ENCODE measurements at places on chromosomes 2 and 18.
A peak's percentile ranks its signal among the peaks of the same experiment; 100 is the strongest.

DNA sequence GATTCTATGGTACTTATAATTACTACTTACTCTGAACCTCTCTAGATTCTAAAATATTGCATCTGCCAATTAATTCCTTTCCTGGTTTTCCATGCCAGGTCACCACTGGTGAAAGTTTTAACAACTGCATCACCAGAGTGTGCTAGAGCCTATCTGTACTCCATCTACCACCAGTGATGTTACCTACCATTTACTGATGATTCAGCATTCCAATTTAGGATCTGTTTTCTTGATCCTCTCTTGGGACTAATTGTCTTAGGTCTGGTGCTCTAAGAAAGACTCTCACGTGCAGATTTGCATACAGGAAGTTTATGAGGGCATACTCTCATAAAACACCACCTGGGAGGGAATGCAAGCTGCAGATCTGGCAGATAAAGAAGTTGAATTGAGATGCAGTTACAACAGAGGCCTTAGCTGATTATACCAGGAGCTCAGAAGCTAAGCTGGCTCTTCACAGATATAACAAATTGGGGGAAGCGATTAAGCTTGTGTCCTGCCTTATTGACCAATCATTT is 347.6 kb upstream of the VRK2 start:
- DNase-seq: no peak

DNA sequence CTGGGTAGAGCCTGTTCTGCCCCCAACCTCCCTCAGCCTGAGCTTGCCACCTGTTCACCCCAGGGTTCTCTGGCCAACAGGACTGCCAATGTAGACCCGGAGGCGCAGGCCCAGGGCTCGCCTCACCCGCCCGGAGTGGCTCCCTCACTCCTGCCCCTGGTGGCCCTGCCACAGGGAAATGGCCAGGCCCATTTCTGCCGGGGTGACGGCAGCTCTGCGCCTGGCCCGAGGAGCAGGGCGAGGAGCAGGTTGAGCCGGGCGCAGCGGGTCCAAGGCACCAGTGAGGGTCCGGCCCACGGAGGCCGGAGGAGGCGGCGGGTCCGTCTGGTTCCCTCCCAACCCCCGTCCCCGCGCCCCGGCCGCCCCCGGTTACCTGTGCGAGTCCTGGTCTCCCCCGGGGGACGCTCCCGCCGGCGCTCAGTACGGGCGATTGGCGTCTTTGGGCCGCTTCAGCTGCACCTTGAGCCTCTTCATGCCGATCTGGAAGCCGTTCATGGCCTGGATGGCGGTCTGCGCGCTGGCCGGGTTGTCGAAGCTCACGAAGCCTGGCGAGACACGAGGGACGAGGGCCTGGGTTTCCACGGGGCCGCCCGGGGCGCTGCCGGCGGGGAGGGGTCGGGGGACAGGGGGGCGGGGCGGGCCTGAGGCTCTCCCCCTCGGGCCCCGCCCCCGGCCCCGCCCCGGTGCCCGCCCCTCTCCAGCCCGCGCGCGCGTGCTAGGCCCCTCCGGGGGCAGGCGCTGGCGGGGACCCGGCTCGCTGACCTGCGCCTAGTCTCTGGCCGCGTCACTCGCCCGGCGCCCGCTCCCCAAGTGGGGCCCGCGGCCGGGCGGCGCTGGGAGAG is 312.0 kb downstream of the CELF4 start:
- peak; percentile 9 for DNase-seq

DNA sequence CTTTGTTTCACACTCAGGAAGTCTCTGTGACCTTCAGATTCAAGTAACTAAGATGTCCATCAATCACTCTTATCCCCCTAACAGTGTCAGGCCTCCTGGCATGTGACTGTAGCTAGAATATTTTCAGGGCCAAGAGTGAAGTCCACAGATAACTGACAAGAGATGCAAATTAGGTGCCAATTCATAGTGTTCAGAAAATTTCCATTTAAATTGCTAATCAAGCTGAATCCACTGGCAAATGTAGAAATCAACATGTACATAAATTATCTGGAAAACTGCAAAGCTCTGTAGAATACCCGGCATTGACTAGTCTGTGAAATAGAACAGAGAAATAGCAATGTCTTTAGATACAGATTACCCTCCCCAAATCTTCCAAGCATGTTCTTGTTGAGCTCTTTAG is 38.6 kb upstream of the ARL4C start:
- no peak for DNase-seq

DNA sequence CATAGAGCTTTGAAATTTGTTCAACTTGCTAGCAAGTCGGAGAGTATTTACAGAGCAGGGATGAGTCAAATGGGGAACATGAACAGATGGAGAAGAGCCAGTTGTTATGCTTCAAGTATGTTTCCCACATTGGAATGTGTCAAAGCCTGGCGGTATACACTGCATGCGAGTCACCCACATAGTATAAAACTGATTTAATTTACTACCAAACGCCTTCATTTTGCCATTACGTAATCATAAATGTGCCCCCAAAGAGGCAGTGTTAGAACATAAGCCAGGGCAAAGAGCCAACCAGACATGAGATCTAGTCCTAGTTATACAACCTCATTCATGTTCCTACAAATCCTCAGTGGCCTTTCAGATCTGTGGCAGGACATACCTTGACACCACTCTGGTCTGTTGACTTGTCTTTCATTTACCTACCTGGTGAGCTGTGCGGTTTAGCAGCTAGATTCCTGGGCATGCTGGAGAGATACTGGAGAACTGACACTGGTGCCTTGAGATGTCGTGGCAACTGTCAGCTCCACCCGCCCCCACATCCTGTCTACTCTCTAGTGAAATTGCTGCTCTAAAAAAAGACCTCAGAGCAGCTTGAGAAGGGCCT is 21.7 kb upstream of the NRP2 start:
- DNase-seq: peak; percentile 98

- peak; percentile 13 for DNase-seq
Observed at GRCh38 chr2:20382965-20383810, 32.5 kb upstream of the PUM2 start.

- DNase-seq: no peak
Observed at GRCh38 chr2:97750017-97750416, 36.6 kb downstream of the ZAP70 start.

DNA sequence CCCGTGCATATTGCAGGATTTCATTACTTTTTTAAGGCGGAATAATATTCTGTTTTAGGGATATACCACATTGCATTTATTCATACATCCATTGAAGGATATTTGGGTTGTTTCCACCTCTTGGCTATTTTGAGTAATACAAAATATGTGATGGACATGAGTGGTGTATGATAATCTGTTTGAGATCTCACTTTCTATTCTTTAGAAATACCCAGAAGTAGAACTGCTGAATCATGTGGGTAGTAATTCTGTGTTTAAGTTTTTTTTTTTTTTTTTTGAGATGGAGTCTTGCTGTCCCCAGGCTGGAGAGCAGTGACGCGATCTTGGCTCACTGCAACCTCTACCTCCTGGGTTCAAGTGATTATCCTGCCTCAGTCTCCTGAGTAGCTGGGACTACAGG is 201.4 kb downstream of the NYAP2 start:
- DNase-seq: no peak

All from fibroblast of skin of scalp (primary cell).